Activated T-helper 1 cell treated with anti-CD3 and anti-CD28 coated beads, Interleukin-2, amount 50 U/mL, for 16 hours (primary cell): ENCODE measurements at places on chromosomes 3 and 15.

DNA sequence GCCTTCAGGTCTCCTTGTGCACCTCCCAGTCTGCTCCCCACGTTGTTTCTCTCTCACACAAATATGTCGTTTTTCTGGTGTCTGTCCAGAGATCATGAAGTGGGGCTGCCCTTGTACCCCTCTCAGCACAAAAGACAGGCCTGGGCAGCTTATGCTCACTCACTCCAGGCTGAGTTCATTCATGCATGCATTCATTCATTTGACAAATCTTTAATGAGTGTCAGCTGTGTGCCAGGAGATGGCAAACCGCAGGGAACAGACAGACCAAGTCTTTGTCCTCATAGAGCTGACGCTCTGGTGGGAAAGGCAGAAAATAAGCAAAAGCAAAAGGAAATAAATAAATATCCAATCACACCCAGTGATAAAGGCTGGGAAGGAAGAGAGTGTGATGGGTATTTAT, 7.6 kb upstream of the TRH start:
- DNase-seq = no peak

DNA sequence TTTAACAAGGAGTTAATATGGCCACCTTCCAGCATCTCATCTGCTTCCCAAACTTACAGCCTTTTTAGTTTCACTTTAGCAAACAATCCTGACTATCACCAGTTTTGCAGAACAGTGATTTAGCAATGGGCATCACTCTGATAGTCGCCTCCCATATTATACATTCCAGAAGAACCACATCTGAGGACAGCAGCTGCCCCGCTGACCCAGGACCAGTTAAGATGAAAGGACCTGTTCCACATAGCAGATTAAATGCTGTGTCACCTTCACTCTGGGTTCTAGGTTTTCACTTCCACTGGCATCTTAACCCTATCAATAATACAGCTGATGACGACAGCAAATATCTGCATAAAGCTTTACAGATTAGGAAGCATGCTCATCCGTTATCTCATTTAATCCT, 99.8 kb downstream of the TRIM69 start:
- DNase-seq = no peak

- DNase-seq = no peak
Observed at GRCh38 chr3:29291260-29291981, 10.6 kb downstream of the RBMS3 start.

DNA sequence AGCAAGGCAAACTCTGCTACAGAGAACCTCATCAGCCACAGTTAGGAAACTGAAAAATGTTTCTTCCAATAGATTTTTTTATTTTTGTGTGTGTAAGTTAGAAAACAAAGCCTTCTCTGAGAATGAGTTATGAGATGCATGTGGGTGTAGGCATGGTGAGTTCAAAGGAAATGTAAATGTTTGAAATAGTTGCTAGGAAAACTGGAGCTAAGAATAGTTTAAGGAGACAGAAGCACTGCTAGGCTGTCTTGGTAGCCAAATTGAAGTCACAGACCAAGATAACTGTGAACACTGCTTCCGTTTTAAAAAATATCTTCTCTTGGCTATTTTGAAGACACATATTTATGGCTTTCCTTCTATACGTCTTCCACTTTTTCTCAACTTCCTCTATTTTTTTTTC, 1501.2 kb upstream of the CADM2 start:
- no peak for DNase-seq

- DNase-seq = no peak
Observed at GRCh38 chr3:105351821-105352220, 14.9 kb upstream of the ALCAM start.

DNA sequence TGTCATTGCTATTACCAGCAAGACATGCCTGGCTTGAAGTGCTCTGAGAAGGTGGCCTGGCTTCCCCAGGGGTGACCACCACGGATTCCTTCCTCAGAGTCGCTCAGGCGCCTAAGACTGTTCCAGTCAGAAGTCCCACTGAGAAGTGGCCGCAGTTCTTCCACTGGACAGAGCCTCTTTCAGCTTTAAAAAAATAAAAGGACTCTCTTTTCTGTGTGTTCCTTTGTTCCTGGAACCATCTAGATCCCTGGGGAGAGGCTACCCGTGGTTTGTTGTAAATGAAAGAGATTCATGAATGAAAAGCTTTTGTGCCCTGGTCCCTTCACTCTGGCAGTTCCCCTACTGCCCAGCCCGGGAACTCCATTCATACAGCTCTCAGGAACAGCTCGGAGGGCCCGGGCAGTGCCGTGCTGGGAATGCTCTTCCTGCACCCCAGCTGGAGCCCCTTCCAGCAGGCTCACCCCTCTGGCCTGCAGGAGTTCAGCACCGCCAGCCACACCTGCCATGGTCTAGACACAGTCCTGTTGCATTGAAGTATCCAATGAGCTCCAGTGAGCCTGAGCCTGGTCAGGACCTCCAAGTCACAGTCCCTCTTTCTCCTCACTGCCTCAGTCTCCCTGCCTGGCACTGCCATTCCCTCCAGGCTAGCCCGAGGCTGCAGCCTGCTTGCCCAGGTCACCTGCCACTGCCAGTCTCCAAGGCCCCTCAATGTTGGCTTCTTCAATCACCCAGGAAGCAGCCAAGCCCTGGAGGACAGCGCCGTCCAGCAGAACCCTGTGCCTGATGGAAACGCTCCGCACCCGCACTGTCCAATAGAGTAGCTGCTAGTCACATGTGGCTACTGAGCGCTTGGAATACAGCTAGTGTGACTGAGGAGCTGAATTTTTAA, 75.4 kb downstream of the XXYLT1 start:
- DNase-seq = no peak

DNA sequence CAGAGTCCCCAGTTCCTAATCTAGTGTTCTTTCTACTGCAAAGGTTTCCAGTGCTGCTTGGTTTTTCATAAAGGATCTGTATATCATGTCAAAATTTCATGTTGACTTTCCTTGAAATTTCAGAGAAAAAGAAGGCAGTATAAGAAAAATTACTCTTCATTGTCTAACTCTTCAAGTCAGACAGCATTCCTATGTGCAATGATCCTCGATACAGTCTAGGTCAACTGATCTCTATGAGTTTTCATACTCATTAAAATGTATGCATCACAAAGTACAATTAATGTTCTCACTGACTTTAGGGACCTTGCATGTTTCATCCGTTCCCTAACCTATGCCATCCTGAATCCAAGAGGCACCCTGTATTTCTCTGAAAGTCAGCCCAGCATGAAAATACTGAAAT, 317.3 kb downstream of the ZBTB20 start:
- DNase-seq = no peak

GRCh38 chr3:72100601-72101187, 315.7 kb upstream of the PROK2 start:
- peak; percentile 69 for DNase-seq

DNA sequence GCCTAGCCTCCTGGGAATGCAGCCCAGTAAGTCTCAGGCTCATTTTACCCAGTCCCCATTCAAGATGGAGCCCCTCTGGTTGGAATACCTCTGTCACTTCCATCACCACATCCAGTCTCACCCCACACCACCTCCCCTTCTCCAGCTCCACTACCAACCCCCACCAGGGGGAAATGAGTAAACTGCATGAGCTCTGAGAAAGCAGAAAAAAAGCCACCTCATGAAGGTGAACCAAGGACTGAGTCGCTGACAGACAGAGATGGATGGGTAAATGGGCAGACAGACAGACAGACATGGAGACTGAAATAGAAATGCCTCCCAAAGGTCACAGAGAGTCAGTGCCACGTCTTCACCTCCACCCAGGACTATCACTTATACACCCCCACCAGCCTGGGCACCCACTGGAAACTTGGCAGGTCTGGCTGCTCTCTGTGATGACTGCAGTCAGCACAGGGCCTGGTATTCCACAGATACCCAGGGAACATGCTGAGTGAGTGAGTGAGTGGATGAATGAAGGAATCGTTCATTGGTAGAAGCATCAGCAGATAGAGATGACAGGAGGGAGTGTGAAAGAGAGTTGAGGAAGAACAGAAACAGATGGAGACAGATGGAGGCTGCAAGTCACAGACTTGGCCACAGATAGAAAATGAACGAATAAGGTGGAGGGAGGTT, 4.9 kb upstream of the LOXL1 start:
- no peak for DNase-seq

DNA sequence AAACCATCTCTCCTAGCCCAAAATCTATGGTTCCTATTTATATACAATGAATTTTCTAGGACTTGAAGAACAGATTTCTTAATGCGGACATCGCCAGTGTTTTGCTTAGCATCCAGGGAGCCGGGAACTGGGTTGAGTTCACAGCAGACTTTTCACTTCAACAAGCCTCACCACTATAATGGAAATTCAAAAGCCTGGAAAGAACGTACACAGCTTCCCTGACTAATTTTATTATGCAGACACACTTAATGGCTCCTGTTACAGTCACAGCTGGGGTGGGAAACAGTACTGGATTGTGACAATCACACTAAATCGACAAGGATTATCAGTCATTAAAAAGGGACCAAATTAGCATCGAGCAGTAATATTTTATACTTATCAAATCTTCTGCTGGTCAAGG, 129.2 kb upstream of the BNIP2 start:
- DNase-seq = no peak

GRCh38 chr3:105355408-105356061, 11.2 kb upstream of the ALCAM start:
- no peak for DNase-seq

DNA sequence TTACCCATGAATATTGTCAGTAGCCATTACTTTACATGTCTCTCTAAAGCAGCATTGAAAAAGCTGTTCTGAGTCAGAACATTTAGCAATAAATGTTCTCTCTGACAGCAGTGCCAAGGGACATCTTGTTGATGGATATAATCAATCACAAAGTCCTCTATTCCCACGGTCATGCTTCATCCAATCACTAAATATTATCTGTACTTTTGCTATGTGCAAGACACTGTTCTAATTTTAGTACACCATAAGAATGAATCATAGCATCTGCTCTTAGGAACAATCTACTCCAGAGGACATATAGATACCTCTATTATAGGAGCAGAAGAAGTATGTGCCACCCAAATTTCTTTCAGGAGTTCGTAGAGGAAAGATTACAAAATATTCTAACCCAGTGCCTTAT, 142.5 kb upstream of the MBNL1 start:
- no peak for DNase-seq

GRCh38 chr3:52480768-52481715, 14.1 kb upstream of the STAB1 start:
- DNase-seq = no peak

GRCh38 chr3:67883766-67884165, 229.4 kb upstream of the SUCLG2 start:
- no peak for DNase-seq

DNA sequence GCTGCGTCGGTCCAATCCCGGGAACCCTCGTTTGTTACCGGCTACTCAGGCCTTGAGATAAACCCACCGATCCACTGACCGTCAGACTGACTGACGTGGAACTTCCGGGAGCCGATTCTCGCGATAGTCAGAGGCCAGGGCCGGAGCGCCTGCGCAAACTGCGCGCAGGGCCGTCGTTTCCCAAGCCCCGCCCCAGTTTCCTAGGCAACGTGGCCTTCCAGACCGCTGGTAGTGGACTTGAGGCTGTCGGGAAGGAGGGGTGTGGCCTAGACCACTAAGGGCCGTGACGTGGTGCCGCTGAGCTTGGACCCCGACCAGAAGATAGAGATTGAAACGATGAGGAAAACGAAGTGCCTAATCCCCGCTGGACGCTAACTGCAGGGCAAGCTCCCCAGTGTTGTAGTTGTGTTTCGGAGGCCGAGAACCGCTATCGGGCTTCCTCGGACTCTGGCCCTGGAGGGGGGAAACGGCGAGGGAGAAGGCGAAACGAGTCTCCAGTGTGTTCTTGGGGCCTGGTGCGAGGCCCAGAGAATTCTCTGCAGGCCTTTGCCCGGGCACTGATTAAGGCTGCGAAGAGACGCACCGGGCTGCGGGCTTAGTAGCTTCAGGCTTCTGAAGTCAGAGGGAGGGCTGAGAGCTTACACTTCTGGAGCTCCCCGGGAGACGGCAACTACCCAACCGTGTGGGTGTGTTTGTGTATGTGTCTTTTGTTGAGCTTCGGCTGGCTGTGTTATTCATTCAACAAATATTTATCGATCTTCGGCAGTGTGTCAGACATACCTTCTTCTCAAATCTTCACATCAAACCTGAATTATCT, at the start of gene COPB2:
COPB2 (minus strand) TSS at position 96 of the 817 bp plus-strand sequence. CDS start 97 bp downstream, outside the sequence.
- DNase-seq = peak; percentile 89

DNA sequence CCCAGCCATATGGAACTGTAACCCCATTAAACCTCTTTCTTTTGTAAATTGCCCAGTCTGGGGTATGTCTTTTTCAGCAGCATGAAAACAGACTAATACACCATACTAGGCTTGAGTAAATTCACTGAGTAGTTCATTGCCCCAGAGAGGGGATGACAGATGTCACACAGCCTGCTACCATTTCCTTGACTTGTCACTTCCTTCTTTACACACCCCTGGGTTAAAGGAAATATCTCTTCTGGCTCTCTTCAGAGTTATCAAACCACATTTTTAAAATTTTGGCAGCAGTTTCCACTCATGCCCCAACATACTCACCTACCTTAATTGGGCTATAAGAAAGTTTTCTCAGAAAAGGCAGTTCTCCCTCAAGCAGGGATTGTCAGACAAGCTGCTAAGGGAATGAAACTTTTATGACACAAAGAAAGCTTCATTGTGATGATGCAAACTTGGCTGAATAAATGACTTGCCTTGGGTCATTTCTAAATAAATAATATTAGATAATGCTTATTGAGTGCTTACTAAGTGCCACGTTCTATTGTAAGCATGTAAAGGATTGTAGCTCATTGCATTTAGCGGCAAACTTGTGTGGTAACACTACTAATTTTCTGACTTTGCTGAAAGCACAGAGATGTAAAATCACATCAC, 68.0 kb upstream of the RBMS3 start:
- no peak for DNase-seq

- no peak for DNase-seq
Observed at GRCh38 chr3:178761024-178761423, 224.8 kb downstream of the KCNMB2 start.

- no peak for DNase-seq
Observed at GRCh38 chr15:23467110-23467600, 20.1 kb upstream of the GOLGA6L2 start.

GRCh38 chr3:55893045-55893664, 406.0 kb upstream of the WNT5A start:
- no peak for DNase-seq

DNA sequence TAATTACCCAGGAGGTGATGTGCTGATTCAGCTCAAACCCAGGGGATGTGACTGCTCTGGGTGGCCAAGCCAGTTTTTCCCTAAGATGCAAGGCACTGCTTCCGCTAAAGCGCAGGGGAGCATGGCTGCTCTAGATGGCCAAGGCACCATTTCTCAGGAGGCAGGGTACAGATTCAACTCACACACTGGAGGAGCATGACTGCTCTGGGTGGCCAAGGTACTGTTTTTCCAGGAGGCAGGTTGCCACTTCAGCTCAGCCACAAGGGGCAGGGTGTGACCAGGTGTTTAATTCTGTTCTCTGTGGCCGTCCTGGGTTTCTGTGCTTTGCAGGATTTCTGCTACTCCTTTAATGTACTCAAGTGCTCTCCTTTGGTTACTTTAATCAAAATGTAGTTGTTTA, 659.3 kb upstream of the ARRDC4 start:
- no peak for DNase-seq

DNA sequence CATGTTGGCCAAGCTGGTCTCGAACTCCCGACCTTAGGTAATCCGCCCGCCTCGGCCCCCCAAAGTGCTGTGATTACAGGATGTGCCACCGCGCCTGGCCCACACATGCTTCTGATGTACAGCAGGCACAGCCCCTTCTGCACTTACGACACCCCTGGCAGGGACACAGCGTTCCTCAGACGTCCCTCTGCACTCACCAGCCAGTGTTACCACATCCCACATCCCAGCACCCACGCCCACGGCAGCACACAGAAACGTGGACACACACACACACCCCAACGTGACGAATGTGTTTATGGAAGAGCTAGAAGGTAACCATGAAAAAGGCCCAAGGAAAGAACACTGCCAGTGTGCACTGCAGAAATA, 576 bp upstream of the RPAP1 start:
- DNase-seq = no peak
